ENCODE measurements at places on chromosomes 5 and 9. TPM values are rescaled to one million over a fixed set of nuclear protein-coding genes. Genes with fewer than 3 reads are reported as not detected.

- DNase-seq: no peak
Observed at GRCh38 chr9:93814077-93814956, 140.8 kb downstream of the BARX1 start.

DNA sequence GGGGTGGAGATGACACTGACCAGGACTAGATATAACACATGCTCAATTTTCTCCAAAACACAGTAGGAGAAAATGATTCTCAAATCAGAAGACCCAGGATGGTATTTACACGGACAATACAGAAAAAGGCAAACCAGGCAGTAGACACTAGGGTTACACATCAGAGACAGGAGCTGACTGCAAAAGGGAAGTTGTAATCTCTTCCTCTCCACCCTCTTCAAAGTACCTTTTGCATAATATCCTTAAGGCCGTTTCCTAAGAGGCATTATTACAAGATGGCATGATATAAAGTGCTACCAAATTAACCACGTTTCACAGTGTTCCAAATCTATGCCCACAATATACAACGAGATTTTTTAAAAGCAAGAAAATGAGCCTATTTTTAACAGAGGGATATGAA lies 39.2 kb downstream of the YIPF5 start:
- DNase-seq: no peak

GRCh38 chr9:127664678-127665507 lies 41.9 kb upstream of the CFAP157 start:
- DNase-seq: peak; percentile 67

DNA sequence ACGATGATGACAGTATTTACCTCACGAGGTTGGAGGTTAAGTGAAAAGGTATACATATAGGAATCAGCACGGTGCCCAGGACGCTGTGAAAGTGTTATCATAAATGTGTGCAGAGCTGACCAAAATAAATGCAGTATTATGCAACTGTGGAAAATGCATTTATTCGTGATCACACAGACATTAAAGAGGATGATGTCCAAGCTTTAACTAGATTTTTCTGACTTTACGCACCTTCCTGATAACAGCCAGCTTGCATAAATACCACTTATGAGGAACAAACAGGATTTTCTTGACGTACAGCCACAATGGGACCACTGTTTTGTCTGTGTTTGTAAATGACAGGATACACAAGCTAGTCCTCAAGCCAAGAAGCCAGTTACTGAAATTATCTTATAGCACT lies 71.4 kb upstream of the ATP10B start:
- no peak for DNase-seq

DNA sequence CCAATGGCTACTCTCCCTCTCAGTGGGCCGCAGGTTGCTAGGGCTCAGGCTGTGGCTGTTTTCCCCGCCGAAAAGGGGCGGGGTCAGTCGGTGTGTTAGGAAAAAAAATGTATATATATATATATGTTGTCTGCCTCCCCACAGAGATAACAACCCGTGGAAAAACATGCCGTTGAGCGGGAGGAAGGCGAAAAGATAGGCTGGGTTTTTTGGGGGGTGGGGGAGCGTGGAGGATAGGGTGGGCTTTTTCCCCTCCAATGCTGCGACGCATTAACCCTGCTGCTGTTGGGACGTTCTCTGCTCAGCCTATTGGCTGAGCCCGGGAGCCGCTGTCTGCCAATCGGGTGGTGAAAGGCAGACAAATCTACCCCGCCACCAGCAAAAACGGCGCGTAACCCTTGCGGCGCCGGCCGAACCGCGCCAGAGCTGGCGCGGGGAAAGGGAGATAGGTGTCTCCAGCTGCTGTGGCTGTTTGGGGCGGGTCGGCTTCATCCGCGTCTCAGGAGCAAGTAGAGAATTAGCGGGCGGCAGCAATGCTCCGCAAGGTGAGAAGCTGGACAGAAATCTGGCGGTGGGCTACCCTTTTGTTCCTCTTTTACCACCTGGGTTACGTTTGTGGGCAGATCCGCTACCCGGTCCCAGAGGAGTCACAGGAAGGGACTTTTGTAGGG lies at the start of gene PCDHGC4:
PCDHGC4 (plus strand) TSS at position 390 of the 671 bp plus-strand sequence; CDS start at position 534, 144 bp downstream.
- DNase-seq: peak; percentile 55

- no peak for DNase-seq
Observed at GRCh38 chr5:54621048-54621447, 103.5 kb downstream of the SNX18 start.

- no peak for DNase-seq
Observed at GRCh38 chr5:65825408-65826328, 100.7 kb upstream of the ERBIN start.

DNA sequence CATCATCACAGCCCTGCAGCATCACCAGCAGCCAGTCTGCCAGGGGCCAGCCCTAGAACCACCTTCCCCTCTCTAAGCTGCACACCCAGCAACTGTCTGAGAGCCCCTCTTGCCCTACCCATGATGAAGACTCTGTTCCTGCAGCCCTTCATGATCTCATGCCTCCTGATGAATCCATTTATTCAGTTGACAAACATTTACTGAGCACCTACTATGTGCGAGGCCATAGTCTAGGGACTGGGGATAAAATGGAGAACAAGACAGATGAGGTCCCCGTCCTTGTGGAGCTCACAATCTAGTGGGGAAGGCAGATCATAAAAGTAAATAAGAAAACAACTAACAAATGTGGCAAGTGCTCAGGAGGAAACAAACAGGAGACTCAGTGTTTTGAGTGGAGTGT lies 96.3 kb downstream of the PCDH1 start:
- DNase-seq: no peak

DNA sequence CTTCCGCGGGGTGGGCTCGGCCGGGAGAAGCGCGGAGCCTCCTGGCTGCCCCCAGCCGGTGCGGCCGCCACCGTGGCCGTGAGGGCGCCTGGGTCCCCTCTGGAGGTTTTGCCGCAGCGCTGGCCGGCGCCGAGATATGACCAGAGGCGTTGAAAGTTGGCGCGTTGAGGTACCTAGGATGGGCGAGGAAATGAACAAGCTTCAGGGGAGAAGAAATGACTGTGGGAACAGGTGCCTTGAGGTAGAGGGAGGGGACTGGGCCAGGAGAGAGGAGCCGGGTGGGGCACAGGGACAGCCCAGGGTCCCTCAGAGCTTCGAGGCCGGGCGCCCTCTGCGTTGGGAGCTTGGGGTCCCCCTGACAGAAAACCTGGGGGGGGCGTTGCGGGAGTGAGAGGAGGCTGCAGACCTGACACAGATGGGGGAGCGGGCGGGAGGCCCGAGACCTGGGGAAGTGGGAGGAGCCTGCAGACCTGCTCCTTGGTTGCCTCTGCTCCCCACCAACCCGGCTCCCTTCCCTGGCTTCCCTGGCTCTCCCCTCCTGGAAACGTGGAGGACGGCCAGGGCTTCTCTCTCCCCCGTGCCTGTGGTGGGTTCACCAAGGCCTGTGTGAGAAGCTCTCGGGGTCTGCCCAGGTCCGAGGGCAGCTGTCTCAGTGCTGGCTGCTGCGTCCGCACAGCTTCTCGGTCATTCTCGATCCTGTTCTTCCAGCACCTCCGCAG lies 14.2 kb downstream of the RABL6 start:
- DNase-seq: peak; percentile 6

DNA sequence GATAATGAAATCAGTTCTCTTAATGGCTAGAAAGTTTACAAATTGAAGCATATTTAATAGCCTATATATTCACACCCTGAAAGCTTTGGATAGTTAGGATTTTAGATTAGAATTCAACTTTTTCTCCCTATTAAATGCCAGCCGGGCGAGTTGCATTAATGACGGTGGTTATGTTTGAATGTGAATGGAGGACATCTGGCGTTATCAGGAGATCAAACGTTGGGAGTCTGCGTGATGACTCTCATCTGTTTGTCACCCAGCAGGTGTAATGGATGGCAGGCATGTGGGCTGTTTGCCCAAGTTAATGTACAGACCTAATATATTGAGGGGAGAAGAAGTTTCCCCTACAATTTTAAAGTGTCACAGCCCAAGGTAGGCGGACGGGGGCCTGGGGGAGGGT lies 1227.7 kb upstream of the WWC1 start:
- DNase-seq: no peak

The OLFM1 gene
- polyA plus RNA-seq: 3.2 TPM

- DNase-seq: no peak
Observed at GRCh38 chr5:156431956-156432829, 105.2 kb downstream of the SGCD start.

GRCh38 chr9:90568667-90569066 lies 74.0 kb downstream of the DIRAS2 start:
- DNase-seq: no peak

DNA sequence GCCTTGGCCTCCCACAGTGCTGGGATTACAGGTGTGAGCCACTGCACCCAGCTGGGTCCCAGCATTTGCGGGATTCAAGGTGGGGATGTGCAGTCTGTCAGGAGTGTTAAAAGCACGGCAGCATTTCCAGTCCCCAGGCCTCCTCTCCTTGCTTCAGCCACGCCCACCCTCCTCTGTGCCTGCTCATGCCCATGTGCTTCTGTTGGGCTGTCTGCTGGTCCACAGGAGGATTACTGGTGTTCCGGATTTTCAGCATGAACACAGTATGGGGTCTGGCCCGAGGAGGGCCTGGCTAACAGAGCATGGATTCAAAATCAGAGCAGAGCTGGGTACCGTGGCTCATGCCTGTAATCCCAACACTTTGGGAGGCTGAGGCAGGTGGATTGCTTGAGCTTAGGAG lies 5.5 kb downstream of the ARRDC1 start:
- no peak for DNase-seq

All from muscle of leg (tissue), 16 donors.